ENCODE measurements at places on chromosomes 12 and 14. TPM values are rescaled to one million over a fixed set of nuclear protein-coding genes. Genes with fewer than 3 reads are reported as not detected.

TMEM119 gene
- 16.1 TPM for total RNA-seq

RASSF9 gene
- 0.93 TPM for total RNA-seq

TMPRSS12 gene
- not detected for total RNA-seq

NFE2 gene
- not detected for total RNA-seq

SLC38A4 gene
- total RNA-seq: 0.26 TPM

ITGB7 gene
- total RNA-seq: 1.5 TPM

TAS2R13 gene
- 0.92 TPM for total RNA-seq

SYCP3 gene
- 0.13 TPM for total RNA-seq

PIANP gene
- 0.13 TPM for total RNA-seq

PCED1B gene
- total RNA-seq: 0.66 TPM
